Endothelial cell of umbilical vein (primary cell): ENCODE measurements at places on chromosomes 3 and 15. TPM values are rescaled to one million over a fixed set of nuclear protein-coding genes. Genes with fewer than 3 reads are reported as not detected.

GRCh38 chr3:172568701-172569100, 45.5 kb upstream of the TNFSF10 start:
- DNase-seq, result no peak

DNA sequence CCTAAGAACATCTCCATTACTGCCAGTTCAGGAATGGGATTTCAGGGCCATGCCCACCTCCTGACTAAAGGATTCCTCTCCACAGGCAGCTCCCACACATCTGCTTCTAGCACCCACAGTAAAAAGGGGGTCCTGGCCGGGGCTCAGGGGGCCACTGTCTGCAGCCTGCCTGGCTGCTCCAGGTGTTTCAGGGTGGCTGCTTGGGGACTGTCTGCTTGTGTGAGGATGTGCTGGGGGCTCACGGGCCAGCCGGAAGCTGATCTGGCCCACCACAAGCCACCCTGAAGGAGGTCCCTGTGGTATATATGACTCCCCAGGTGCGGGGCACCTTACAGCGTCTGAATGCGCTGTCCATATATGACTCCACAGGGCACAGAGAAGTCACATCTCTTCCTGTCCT, 135.4 kb downstream of the NSMCE3 start:
- DNase-seq, result no peak

GRCh38 chr3:21169948-21170347, 581.1 kb downstream of the ZNF385D start:
- DNase-seq, result no peak

GRCh38 chr3:25515171-25515570, 87.1 kb downstream of the RARB start:
- DNase-seq, result no peak

DNA sequence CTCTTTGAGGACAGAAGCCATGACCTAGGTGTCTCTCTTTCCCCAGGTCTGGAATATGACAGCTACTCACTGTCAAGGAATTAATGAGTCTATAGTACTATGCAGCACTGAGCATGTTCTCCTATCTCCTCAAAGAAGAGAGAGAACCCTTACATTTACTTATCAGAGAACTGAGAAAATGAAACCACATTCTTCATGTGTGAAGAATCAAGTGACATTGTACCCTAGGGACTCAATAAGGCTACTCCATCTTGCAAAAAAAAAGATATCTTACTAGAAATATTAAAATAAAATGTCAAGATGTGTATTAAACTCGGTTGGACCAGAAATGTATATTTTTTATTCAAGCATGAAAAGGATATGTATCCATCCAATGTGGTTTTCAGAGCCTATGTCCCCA, 133.2 kb upstream of the COL8A1 start:
- DNase-seq, result no peak

GRCh38 chr3:140406655-140407054, 271.2 kb upstream of the TRIM42 start:
- no peak for DNase-seq

DNA sequence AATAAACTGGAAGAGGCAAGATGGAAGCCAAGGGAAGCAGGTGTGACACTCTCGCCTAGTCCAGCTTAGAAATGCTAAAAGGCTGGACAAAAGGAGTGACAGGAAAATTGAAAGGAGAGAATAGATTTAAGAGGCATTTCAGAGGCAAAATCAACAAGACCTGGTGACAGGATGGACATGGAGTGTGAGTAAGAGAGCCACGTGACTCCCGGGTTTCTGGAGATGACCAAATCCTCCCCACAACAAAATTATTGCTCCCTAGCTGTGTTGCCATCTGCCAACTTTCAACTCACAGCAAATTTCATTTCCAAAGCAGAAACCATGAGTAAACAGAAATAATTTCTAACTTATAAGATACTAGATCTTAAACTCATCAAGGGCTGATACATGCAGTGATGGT, 52.6 kb downstream of the MTHFS start:
- no peak for DNase-seq

- DNase-seq, result peak; percentile 76
Measured at GRCh38 chr3:71061037-71061436, 522.5 kb downstream of the FOXP1 start.

The GLCE gene
- polyA plus RNA-seq, result 45.4 and 48.1 TPM in 2 replicates

The SLC38A3 gene
- 0.94 and 1.1 TPM in 2 replicates for polyA plus RNA-seq

The SGO1 gene
- 2.0 and 3.0 TPM in 2 replicates for polyA plus RNA-seq

The TMEM158 gene
- 0.15 and 0.21 TPM in 2 replicates for polyA plus RNA-seq

The GOLGA8J gene
- polyA plus RNA-seq, result not detected in 2 replicates

The SIDT1 gene
- 0.03 and 0.07 TPM in 2 replicates for polyA plus RNA-seq
